Activated T-helper 17 cell treated with anti-CD3 and anti-CD28 coated beads, Interleukin-2, amount 50 U/mL, for 72 hours (primary cell): ENCODE measurements at places on chromosomes 12 and 14. TPM values are rescaled to one million over a fixed set of nuclear protein-coding genes. Genes with fewer than 3 reads are reported as not detected.

The ABCC9 gene
- not detected for total RNA-seq

- ATAC-seq: no peak
These were observed 1402.4 kb upstream of the FLRT2 start for GRCh38 chr14:84127495-84127894.

DNA sequence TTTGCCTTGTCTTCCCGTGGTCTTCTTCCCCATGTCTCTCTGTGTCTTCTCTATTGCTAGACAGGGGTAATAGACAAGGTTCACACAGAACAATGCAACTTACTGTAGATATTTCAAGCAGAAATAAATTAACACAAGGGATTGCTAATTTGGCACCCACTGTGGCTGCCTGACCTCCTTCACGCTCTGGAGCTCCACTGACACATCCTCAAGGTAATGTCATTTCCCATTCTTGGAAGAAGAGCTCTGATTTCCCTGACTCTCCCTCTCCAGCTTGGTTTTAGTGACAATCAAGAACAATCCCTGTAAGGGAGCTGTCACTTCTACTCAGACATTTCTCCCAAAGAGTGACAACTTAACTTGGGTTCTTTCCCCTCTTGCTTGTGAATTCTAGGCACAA lies 105.4 kb upstream of the NAP1L1 start:
- no peak for ATAC-seq

GRCh38 chr12:45582536-45582935 lies 147.0 kb upstream of the ARID2 start:
- no peak for ATAC-seq

The KRT75 gene
- total RNA-seq: not detected

DNA sequence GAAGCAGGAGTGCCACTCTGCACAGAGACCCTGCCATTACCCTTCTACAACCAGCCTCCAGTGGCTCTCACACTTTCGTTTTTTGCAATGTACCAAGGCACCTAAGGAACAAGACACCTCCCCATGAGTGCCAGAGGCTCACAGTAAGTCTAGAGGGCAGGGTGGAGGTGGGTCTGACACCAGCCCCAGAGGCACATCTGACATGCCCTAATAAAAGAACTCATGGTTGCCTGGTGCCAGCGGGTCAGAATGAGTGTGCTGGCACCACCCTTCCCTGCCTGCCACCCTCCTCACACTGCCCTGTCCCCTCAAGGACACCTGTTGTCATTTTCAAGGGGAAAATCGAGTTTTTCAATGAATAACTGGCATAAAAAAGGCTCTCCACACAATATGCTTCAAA lies 161.2 kb downstream of the FOXN3 start:
- no peak for ATAC-seq

The MYO1H gene
- not detected for total RNA-seq

The DDX55 gene
- total RNA-seq: 28.8 TPM

GRCh38 chr14:102591372-102591943 lies 991 bp upstream of the RCOR1 start:
- ATAC-seq: no peak

GRCh38 chr12:21631367-21631766 lies 26.3 kb downstream of the LDHB start:
- ATAC-seq: no peak

The FZD10 gene
- total RNA-seq: not detected

- ATAC-seq: no peak
These were observed 5.2 kb downstream of the KRT86 start for GRCh38 chr12:52279422-52280318.

The KRT7 gene
- total RNA-seq: 7.6 TPM

DNA sequence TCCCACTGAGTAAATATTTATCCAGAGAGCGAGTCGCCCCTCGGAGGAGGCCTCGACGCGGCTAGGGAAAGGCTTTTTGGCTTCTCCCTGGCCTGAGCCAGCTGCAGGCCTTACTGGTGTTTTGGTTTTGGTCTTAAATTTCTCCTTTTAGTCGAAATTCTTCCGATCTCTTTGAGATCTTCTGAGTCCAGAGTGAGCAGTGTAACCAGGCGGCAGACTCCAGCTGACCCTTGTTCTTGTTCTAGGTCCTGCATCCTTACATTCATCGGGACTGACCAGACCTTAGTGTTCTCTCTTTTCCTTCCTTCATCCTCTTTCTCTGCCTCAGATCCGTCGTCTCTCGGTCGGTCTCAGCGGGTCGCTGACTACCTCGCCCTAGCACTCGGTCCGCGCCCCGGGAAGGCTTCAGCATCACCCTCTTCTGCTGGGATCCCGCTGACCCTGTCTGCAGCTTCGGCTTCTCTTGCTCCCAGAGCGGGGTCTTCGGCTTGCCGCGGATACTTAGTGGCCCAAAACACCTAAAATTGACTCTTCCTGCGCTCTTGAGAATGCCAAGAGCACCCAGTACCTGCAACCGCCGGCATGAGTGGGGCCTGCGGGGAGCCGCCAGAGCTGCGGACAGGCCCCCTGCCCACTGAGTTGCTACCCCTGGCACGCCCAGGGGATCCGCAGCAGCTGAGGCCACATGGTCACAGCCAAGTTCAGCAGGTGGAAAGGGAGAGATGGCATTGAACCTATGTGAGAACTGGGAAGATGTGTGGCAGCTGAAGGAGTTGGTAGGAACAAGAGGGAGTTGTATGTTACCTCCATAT lies 2.4 kb upstream of the PAX9 start:
- no peak for ATAC-seq

GRCh38 chr12:63843254-63843720 lies 1.2 kb upstream of the SRGAP1 start:
- ATAC-seq: no peak

The CCDC60 gene
- not detected for total RNA-seq

DNA sequence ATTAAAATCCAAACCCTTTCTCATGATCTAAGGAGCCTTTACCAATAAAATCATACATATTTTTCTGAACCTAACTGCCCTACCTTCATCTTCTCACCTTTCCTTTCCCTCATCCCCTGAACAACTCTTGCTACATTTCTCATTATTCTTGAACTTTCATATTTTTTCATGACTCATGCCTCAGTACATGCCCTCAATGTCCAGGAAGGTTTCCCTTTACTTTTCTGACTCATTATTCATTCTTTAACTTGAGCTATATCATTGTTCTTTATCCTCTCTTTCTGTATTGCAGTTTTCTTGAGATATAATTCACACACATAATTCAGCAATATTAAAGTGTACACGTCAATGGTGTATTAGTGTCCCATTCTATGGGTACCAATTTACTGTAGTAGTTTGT lies 231.0 kb downstream of the ALG10B start:
- ATAC-seq: no peak

The ZDHHC22 gene
- not detected for total RNA-seq

The IFNG gene
- total RNA-seq: 51.7 TPM
